ENCODE measurements at places on chromosomes 4 and X. TPM values are rescaled to one million over a fixed set of nuclear protein-coding genes. Genes with fewer than 3 reads are reported as not detected.
A peak's percentile ranks its signal among the peaks of the same experiment; 100 is the strongest.

Gene SPARCL1
- not detected for total RNA-seq

Gene LRBA
- total RNA-seq: 67.3 TPM

GRCh38 chr4:40283413-40283812 is 51.7 kb upstream of the CHRNA9 start:
- no peak for DNase-seq

DNA sequence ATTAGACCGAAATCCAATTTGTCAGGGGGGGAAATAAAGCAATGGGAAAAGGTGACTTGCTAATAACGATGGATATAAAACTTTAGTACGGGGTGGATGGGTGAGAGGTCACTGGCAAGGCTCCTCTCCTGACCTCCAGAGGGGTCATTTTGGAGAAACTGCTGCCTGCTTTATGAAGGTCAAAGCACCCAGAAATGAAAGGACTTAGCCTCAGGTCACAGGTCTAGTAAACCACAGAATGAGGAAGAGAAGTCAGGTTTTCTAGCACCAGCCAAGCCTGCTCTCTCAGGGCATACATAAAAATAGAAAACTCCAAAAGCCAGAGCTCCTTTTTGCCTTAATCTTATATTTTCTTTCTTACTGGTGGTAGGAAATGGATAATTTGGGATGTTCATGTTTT is 134.2 kb downstream of the SHROOM3 start:
- DNase-seq: no peak

DNA sequence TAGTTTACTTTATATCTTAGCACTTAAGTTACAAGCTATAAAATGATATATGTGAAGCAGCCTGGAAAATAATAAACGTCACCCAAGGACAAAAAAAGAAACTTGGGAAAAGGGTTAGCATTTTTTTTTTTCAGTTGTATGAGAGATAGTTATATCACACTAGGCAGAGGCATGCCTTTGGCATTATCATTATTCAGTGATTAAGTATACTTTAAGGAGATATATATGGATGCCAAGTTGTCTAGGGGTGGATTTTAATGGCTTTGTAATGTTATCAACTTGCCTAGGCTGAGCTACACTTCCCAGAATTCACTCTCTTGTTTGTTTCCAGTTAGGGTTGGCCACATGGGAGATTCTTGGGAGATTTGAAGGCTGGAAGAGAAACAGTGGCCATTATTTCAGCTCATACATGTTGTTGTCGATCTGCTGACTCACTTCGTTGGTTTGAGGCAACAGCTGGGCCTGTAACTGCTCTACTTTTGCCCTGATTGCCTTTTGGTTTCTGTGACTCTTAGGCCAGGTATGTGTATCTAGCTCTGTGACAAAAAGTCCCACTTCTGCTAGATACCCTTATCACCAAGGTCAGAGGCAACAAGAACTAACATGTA is 11.5 kb upstream of the SRPX start:
- no peak for DNase-seq

DNA sequence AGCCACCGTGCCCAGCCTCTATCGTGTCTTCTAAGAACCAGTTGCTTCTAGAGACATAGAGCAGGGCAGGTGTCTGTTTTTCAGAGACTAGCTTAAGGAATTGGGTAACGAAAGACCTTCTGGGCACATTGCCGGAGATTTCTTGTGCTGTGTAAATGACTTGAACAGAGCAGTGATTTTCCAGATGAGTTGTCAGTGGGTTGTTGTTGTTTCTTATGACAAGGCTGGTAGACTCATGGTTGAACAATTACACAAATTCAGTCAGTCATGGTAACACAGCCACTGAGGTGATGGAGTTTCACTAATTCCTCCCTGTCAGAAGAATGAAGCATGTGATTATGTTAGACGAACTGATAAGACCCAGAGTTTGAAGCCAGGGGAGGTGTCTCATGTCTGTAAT is 20.5 kb upstream of the DDX3X start:
- DNase-seq: peak; percentile 73

DNA sequence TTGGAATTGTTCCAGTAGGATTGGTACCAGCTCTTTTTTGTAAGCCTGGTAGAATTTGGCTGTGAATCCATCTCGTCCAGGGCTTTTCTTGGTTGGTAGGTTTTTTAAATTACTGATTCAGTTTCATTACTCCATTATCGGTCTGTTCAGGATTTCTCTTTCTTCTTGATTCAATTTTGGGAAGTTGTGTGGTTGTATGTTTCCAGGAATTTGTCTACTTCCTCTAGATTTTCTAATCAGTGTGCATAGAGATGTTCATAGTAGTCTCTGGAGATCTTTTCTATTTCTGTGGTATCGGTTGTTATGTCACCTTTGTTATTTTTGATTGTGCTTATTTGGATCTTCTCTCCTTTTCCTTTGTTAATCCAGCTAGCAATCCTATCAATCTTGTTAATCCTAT is 248.7 kb downstream of the ARHGAP10 start:
- no peak for DNase-seq

DNA sequence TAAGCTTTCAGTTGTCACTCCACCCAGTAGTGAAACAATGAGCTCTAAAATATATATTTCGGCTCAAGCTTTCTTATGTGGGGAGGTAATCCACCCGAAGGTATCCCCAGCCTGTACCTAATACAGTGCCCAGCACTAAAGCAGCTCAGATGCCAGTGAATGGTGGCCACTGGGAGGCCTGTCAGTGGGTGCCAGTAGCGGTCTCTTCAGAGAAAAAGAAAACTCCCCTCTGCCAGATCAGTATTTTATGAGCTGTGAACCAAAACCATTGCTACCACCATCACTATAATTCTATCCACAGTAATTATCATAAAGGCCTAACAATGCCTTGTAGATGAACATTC is 835 bp upstream of the NFKB1 start:
- peak; percentile 62 for DNase-seq

GRCh38 chr4:184265546-184266351 is 48.1 kb upstream of the ENPP6 start:
- no peak for DNase-seq

GRCh38 chr4:140996766-140997165 is 136.5 kb downstream of the RNF150 start:
- DNase-seq: peak; percentile 78

All from osteoblast (primary cell).